ENCODE measurements at places on chromosomes 5 and 9.

DNA sequence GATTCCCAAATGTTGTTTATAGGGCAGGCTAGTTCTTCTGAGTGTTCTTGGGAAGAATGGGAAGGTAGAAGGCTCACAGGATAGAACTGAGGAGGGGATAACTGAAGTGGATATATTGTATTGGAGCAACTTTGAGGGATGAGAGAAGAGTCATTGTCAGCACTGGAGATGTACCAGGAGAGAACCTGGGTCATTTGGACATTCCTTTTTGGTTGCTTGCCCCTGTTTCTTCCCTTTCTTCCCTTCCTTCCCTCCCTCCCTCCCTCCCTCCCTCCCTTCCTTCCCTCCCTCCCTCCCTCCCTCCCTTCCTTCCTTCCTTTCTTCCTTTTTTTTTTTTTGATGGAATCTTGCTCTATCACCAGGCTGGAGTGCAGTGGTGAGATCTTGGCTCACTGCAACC lies 45.3 kb downstream of the RALGPS1 start:
- no peak for DNase-seq

- no peak for DNase-seq
Measured at GRCh38 chr5:101260857-101261256, 357.8 kb upstream of the ST8SIA4 start.

DNA sequence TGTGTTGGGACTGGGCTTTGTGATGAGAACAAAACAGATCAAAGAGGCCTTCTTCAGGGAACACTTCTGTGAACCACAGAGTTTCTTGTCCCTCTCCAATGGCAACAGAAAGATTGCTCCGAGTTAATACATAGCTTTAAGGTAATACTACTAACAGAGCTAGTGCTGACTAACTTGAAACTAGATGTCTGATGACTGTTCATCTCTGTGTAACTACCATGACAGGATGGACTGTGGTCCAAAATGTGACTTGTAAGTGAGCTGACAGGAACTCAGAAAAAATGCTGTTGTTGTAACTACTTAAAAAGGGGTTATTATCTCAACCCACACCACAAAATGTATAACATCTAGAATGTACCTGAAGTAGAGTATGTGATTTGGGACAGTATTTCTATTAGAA lies 630.2 kb upstream of the DMAC1 start:
- DNase-seq, result no peak

GRCh38 chr5:125455041-125455440 lies 708.6 kb upstream of the ZNF608 start:
- no peak for DNase-seq

- DNase-seq, result no peak
Measured at GRCh38 chr9:9492506-9492905, 1120.3 kb downstream of the PTPRD start.

DNA sequence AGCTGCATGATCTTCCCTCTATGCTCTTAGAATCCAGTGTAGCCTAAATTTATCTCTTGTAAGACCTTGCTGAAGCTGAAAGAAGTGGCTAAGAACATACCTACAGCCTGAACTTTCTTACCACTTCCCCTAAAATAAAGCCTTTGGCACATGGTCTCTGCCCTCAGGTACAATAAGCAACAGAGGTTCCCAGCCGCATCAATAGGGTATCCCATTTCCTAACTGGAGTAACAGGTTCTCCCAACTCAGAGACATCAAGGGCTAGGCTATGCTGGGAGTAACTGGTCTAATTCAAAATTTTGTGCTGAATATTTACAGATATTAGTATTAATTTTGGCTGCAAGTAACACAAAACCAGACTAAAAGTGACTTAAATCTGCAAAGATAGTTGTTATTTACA lies 335.8 kb upstream of the TRPC7 start:
- DNase-seq, result no peak

- no peak for DNase-seq
Measured at GRCh38 chr5:929596-929995, 36.9 kb downstream of the TRIP13 start.
